ENCODE measurements at places on chromosomes 2 and 18.

DNA sequence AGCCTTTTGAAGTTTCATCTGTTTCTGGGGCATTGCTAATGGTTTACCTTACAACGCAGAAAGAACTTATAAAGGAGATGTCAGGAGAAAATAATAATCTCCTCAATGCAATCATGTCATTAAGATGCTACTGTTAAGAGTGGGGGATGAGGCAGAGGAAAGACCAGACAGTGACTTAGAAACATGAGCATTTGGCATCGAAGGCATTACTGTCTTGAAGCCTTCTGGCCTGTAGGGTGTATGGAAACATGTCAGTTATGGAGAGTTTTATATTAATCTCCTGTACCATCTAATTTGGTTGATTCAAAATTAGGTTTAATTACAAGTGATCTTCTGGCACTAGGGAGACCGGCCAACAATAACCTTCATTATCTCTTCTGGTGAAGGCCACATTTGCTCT is 32.5 kb downstream of the CDC42EP3 start:
- no peak for ATAC-seq

GRCh38 chr18:8559612-8560186 is 49.5 kb upstream of the RAB12 start:
- ATAC-seq, result no peak

DNA sequence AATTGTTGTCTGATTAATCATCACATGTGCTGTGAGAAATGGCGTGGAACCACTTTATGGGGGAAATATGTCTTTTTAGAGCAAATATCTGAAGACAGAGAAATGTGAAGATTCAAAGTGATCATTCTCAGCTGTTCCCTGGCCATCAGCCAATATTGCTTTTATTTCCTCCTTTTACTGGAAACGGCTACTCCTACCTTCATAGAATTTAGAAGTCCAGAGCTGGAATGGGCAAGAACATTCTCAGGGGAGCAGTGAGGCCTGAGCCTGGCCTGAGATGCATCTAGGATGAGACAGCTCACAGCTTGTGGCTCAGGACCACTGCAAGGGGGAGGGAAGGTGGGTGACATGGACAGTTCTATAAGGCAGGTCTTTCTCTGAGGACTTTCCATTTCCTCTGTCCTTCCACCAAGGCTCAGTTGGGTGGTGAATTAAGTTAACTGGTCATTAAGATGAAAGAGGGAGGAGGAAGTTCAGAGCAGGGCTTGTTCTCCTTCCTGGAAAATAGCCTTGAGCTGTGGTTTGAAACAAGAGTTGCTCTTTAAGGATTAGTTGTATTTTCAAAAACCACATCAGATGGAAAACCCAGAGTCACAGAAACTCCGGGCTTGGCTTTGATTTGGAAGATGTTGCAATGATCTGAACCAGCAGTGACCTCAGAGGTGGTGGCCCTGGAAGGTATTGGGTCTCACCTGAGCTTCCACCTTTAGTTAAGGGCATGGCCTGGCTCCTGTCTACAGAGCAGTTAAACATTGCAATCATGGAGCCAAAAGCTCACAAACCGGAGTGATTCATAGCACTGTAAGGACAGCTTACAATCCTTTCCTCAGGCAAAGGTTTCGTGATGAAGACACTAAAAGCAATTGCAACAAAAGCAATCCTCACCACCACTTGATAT is 144.3 kb downstream of the VAPA start:
- peak; percentile 91 for ATAC-seq

DNA sequence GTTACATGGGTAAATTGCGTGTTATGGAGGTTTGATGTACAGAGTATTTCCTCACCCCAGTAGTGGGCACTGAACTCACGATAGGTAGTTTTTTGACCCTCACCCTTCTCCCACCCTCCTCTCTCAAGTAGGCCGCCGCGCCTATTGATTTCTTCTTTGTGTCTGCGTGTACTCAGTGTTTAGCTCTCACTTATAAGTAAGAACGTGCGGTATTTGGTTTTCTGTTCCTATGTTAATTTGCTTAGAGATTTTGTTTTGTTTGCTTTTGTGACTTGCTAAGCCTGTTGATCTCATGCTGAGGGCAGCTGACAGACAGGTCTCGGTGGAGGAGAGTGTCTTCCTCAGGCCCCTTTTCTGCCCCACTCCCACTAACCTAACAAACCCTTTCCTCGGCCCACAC is 36.2 kb downstream of the ACOXL start:
- no peak for ATAC-seq

DNA sequence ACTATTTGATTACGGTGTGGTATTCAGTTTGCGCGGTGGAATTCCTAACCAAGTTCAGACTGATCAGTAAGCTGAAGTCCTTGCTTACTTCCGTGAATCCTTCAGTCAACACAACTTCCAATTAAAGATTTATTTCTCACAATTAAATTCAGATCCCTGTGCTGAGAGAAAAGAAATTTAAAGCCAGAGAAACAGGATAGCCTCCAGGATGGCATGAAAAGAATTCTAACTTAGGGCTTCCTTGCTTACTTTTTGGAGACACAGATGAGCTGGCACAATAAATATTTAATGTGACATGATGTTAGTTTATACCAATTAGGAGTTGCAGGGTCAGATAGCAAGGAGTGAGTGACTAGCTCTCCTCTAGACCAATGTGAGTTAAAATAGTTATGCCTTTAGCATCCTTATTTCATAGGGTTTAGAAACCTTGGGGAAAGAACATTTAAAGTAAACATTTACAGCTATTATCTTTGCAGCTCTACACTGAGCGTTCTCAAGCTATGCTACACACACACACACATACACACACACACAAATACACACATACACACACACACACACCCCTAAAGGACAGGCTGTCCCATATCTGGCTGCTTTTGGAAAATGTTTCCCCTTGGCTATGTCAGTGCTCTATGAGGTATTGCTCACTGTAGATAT is 151.0 kb downstream of the TRIB2 start:
- no peak for ATAC-seq

DNA sequence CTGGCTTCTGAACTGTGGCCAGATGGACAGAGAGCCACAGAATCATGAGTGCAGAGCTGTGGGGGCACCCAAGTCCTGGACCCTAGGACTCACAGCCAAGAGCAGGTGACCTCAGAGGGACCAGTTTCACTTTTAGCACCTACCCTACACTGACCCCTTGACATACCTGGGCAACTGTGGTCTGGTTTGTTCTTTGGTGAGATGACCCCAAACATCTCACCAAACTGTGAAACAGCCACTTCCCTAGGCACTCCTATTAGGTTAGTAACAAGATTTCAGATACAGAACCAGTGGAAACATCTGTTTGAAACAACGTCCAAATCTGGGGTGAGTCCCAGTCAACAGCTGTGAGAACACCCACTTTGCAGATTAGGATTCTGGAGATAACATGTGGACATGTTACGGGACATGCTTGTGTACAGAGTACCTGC is 1.9 kb upstream of the ZFP36L2 start:
- no peak for ATAC-seq

DNA sequence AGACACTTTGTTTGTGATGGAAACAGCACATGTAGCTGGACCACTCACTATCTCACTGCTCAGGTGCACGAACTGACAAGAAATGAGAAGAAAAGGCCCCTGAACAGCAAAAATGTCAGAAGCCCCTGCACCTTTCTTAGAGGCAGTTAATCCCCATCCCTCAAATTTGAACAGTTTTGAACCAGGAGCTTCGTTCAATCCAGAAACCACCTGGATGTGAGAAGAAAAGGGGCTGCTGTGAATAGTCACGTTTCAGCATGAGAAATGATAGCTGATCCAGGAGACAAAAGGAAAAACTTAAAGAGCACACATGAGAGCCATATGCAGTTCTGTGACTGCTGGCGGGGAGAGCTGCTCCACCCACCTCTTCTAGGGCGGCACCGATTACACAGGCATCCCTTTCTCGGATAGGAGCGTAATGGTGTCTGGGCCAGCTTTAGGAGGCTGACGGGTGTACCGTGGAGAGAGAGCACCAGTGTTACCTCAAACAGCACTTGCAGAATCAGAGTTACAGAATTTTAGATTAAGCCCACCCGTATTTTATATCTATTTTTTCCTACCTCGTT is 117.0 kb upstream of the EML6 start:
- ATAC-seq, result no peak

- ATAC-seq, result no peak
These were observed 103.6 kb downstream of the DOCK10 start for GRCh38 chr2:224938651-224939182.

DNA sequence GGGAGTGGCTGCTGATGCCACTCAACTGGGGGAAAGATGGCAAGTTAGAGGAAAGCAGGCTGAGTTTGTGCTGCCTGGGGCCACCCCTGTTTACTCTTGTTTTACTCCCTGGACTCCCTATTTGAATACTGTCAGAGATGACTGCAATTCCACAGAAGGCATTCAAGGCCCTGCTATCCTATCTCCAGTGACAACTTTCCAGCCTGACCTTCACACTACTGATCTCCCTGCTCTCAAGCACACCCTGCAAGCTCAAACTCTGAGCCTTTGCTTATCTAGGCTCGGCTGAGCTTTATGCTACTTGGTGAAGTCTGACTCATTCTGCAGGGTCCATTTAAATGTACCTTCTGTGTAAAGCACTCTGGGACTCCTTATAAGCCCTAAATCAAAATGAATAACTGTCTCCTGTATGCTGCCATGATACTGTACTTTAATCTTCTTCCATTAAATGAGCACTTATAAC is 39.3 kb upstream of the DSG1 start:
- no peak for ATAC-seq

DNA sequence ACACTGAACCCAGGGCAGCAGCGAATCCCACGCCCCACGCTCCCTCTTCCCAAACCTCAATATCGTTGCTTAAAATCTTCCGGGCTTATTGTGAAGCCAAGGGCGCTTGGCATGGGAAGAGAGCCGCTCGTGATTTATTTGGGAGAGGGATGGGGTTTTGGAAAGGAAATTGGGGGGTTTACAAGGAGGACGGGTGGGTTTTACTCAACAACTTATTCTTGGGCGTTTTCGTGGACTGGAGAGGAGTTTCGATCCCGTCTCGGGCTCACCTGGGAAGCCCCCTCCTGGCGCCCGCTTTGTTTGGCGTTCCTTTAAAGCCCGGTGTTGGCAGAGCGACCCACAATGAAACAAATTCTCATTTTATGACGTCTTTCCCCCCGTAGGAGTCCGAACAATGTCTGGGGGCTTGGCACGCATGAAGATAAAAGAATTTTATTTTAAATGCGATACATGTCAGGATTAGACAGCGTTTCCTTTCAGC is 135.3 kb downstream of the INSIG2 start:
- no peak for ATAC-seq

DNA sequence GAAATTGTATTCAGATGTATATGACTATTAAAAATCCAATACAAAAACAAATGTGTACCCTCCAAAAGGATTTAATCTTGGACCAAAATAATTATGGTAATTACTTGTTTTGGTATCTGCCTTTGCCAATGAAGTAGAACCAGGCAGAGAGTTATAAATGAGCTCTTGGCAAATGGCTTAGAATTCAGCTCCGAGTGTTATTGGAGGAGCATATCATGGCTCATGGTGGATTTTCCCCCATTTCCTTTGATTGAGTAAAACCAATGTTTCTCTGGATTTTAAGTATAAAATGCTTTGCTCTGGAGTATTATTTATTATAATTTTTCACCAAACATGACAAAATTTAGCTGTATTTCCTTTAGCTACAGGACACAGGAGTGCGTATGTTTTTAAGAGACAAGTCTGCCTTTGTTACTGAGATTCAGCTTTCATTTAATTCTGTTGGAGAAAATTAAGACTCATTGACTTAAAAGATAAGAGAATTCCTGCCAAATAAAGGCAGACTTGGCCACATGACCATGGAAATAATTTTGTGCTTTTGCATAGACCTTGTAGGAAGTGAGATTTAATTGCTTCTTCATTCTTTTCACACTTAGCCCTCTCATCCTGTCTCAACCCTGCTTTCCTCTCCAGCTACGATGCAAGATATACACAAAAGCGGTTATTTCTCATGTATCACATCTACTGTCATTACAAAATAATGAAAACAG is 281.0 kb upstream of the SOX11 start:
- ATAC-seq, result no peak

- no peak for ATAC-seq
These were observed 12.8 kb upstream of the SFTPB start for GRCh38 chr2:85680707-85681371.

GRCh38 chr2:143124445-143124844 is 4.8 kb upstream of the ARHGAP15 start:
- no peak for ATAC-seq

GRCh38 chr18:26271917-26272549 is 45.8 kb downstream of the TAF4B start:
- no peak for ATAC-seq

- ATAC-seq, result peak; percentile 48
These were observed 2.0 kb upstream of the CAPN14 start for GRCh38 chr2:31219131-31219969.

GRCh38 chr2:50895041-50895440 is 136.9 kb downstream of the NRXN1 start:
- ATAC-seq, result no peak

GRCh38 chr2:15117409-15118050 is 443.6 kb downstream of the NBAS start:
- no peak for ATAC-seq

- ATAC-seq, result peak; percentile 78
These were observed 90.7 kb downstream of the STK39 start for GRCh38 chr2:168156661-168157060.

- no peak for ATAC-seq
These were observed 59.3 kb upstream of the CCDC68 start for GRCh38 chr18:55018602-55019001.

- peak; percentile 51 for ATAC-seq
These were observed 142.8 kb upstream of the ALPP start for GRCh38 chr2:232235716-232236115.

- peak; percentile 82 for ATAC-seq
These were observed 230.9 kb upstream of the SLC14A2 start for GRCh38 chr18:45384137-45384961.

GRCh38 chr18:44298566-44298965 is 382.1 kb upstream of the SETBP1 start:
- no peak for ATAC-seq

- no peak for ATAC-seq
These were observed 142.4 kb downstream of the THADA start for GRCh38 chr2:43453179-43454170.

DNA sequence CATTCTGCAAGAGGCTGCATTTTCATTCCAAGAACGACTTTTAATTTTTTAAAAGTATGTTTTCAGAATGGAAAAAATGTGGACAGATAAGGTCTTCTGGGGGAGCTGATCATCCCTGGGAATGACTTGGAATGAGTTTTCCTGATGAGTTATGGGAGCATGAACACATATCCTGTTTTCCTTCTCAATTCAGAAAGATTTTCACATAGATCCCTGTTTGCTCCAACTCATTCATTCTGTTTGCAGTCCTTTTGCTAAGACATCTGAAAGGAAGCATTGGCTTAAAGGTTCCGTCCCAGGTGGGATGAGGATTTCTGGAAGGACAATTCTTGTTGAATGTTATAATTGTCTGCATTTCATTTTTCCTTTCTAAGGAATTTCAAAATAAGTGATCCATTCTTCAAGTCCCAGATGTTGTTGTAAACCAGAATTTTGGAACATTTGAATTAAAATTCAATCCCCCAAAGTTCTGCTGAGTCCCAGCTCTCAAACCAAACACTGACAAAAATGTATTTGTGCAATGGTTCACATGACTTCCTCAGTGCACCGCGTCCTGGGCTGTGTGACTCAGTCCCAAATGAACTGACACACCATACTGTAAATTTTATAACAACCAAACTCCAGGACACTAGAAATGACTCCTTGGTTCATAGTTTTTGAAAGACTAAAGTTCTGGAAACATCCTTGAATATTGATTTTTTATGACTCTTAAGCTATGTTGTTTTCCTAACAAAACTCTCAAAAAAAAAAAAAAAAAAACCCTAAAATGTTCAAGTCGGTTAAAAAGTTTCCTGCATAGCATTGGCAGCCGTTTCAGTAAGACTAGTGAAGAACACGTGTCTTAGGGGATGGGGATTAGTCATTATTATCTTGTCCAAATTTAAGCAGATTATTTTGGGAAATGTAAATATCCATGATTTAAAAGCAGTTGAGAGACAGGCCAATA is 281.8 kb upstream of the TCF4 start:
- no peak for ATAC-seq
